Epithelial cell of esophagus (primary cell): ENCODE measurements at places on chromosomes 13 and 19.
A peak's percentile ranks its signal among the peaks of the same experiment; 100 is the strongest.

DNA sequence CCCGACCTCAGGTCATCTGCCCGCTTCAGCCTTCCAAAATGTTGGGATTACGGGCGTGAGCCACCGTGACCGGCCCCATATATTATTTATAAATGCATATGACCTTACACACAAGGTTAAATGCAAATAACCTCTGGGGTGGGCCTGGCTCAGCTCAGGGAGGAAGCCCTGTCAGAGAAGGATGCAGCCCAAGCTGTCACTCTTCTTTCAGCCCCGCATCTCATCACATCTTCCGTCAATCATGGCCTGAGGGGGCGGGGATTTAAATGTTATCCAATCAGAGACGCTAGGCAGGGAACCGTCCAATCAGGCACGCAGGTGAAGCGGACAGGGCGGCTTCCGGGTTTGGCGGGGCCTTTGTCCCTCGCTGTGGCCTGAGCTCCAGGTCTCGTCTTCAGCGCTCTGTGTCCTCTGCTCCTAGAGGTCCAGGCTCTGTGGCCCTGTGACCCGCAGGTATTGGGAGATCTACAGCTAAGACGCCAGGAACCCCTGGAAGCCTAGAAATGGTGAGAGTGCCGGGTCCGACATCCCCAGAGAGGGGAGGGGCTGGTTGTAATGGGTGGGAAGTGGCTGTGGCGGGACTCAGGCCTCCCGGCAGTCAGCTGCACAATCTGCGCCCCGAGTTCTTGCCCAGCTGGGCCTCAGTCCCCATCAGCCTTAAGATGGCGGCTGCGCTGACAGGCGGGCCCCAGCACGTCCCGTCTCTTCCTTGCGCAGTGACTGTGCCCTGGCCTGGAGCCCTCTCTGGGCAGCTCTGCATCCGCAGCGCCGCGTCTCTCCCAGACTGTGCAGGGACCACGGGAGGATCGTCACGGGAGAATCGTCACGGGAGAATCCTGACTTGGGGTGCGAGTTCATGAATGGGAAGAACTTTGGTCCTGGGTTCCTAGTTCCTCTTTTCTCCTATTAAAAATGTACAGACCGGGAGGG is at the start of gene ZNF430:
Gene ZNF430, plus strand, starts transcription at position 360 of the 930 bp plus-strand sequence. Its CDS starts 144 bp downstream, at position 504.
- DNase-seq = peak; percentile 97

DNA sequence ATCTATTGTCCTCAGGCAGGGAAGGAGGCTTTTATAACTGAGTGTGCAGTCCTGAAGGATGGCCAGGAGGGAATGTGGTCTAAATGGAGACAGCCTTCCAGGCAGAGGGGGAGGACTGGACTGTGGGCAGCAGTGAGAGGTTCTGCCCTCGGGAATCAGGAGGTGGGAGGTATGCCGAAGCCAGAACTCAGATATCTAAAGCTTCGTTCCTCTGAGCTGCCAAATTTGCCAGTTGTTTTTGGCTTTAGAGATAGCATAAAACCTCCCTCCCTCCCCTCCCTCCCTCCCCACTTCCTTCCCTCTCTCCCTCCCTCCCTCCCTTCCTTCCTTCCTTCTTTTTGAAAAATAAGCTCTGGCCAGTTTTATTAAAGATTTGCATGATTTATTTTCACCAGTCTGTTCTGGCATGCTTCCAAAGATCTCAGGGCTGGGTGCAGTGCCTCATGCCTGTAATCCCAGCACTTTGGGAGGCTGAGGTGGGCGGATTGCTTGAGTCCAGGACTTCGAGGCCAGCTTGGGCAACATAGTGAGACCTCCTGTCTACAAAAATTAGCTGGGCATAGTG is 2.4 kb downstream of the MEDAG start:
- no peak for DNase-seq

- DNase-seq = no peak
These were observed 147.5 kb downstream of the ZNF536 start for GRCh38 chr19:30519607-30520205.

DNA sequence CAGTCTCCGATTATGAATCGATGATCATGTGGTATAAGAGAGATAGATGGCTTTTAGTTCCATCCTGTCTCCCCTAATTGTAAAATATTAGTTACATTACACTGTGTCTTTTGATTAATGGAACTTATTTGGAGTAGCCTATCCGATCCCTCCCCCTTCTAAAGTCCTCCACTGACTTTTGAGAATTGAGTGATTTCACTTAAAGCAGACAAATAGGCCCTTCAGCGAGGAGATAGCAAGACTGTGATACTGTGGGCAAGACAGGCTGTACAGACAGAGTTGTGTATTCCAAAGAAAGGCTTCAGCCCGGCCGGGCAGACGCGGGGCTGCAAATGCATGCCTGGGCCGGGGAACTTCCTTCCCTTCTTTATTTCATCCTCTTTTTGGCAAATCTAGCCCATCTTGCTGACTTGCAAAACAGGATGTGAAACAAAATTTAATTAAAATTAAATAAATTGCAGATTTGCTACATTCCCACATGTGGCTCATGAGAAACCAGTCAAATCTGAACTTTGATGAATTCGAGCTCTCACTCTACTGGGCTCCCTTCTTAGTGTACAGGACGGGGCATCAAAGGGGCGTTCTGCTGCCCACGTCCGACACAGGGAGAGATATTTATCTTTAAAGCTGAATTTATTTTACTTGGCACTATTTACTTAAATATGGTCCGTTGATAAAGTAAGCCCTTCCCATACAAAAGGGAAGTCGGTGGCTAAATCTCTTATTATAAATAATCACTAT is 314.8 kb downstream of the ZNF536 start:
- no peak for DNase-seq

- no peak for DNase-seq
These were observed 251.5 kb downstream of the ABCC4 start for GRCh38 chr13:95049772-95050171.

DNA sequence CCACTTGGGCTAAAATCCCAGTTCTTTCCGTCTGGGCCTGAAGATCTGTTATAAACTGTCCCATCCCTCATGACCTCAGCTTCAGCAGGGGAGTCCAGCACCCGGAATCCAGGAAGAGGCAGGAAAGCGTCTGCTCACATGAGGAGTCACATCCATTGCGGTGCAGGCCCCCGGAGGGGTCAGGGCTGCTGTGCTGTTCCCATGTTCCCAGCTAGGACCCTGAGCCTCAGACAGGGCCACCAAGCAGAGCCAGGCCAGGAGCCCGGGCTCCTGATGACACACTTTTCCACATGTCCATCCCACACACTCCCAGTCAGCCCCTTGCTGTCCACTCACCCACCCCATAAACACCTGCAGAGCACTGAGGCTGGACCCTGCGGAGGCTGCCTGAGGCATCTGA is 45.3 kb upstream of the VSTM2B start:
- no peak for DNase-seq

DNA sequence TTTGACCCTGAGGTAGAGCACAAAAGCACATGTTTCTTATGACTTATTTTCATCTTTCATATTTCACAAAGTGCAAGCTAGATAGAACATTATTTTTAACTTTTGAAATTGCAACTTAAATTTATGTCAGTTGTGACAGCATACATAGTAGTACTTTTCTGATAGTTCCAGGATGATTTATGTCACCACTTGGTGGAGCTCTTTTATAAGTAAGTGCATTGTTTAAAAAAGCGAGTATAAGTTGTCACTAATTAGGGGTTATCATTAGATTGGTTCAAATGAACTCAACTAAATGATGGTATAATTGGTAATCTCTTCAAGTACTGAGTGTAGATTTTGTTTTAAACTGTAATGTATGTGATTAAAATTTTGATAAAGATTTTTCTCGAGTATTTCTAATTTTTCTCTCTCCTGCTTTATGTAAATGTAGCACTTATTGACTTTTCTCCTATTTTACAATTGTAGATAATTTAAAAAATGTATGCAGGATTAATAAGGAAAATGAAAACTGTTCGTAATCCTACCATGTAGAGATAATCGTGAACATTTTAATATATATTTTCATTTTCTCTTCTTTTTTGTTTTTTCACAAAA is 31.1 kb downstream of the RB1 start:
- DNase-seq = peak; percentile 55

DNA sequence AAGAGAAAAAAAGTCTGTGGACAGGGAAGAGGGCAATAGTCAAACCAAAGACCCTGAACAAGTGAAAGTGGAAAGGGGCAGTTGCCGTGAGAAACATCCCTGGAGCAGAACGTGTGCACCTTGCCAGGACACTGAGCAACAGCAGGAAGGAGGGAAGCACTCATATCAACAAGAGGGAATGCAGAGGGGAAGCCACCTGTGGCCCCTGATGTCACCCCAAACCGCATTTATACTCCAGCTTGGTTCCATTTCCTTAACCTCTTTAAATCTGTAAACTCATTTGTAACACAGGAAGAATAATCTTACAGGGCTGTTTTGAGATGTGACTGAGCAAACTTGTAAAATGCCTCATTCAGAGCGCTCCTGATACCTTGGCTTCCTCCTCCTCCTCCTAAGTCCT is 698.8 kb downstream of the DIAPH3 start:
- no peak for DNase-seq

DNA sequence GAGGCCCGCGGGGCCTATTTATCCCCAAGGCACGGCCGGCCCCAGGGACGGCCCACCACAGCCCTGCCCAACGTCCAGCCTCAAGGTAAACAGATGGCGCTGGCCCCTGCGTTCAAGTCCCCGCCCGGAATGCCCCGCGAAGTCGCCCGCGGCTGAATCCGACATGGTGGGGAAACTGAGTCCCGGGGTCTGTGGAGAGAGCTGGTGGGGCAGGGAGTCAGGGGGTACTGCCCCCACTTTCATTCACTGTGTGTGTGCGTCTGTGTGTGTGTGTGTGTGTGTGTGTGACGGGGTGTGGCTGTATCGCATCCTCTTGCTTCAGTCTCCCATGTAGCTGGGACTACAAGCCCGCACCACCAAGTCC is 192 bp upstream of the COMP start:
- DNase-seq = no peak

DNA sequence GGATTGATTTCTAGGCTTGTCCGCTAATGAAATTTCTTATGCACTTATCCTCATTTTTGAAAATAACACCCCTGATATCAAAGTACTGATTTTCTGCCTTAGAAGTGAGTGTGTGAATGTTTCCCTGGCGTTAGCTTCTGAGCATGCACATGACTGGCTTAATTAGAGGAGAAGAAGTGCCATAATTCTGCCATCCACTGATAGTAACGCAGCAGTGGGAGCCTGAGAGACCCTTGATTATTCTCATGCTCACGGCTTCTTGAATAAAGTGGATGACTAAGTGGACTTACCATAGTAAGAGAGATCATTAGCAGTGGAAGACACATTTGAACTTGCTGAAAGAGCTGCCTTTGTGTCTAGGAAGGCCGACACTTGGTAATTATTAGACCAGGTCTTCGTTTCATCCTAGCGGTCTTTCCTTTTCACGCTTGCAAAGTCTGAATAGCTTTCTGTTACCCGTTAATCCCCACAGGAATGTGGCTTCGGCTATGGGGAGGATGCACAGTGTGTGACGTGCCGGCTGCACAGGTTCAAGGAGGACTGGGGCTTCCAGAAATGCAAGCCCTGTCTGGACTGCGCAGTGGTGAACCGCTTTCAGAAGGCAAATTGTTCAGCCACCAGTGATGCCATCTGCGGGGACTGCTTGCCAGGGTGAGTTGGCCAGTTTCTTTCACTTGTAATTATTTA is 45.3 kb downstream of the TNFRSF19 start:
- peak; percentile 26 for DNase-seq

DNA sequence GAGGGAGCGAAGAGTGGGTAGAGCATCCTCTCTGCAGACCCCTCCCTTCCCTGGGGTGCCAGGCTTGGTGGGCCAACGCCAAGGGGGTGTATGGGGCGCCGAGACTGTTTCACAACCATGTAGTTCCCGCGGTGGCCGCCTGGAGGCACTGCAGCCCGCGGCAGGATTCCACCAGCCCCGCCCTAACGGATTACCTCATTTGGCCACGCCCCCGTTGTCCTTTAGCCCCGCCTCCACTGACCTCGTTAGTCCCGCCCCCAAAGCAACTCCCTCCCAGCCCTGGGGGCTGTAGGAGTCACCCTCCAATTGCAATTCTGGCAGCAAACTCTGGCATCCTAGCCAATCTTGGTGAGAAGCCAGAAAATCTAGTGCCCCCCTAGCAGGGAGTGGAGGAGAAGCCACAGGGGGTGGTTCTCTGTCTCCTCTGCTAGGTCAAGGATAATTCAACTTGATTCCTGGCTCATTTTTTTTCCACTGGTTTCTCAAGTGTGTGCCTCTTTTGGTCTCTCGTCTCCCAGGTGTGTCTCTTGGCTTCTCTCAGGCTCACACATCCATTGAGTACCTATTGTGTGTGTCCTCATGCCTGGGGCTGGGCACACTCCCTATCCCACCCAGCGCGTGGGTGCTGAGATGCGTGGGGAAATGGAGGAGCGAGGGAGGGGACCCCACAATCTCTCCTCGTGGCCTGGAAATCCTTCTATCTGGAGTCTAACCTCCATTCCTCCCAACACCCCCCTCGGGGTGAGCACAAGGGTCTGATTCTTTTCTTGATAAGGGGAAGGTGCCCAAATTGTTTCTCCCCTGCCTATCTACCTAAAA is 2.0 kb downstream of the OLFM2 start:
- DNase-seq = peak; percentile 76

- DNase-seq = no peak
These were observed 27.6 kb downstream of the CEBPG start for GRCh38 chr19:33400856-33401682.

DNA sequence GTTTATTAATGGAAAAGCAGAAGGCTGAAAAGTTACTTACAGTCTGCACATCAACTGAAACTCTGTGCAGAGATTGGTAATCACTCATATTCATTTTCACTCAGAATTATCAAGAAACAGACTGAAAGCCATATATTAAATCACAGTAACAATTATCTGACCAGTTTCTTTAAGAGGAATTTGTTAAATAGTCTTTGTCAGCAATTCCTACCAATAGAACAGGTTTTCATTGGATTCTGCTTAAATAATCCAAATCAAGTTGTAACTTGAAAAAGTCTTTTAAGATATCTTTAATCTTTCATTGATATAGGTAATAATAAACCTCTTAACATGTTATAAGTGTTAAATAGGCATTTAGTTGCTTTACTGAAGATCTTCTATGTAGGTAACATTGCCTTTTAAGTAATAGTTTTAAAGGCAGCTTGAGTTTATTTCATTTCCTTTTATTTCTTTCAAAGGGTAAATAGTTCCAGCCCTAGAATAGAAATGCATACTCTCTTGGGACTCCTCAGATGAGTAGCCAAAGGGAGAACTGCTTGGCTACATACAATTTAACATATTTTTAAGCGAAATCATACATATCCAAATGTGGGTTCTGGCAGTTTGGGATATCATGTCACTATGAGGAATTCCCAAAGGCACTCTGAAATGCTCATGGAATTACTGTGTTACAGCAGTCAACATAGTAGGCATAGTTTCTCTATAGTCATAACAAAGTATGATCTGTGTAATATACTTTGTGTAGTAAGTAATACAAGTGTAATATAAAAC is 326.0 kb upstream of the SPRY2 start:
- no peak for DNase-seq

GRCh38 chr13:41162151-41162550 is 29.5 kb upstream of the KBTBD6 start:
- no peak for DNase-seq

GRCh38 chr13:65264066-65264465 is 1966.1 kb downstream of the PCDH9 start:
- DNase-seq = peak; percentile 90
